ENCODE measurements at places on chromosomes 13 and 19.

- DNase-seq: no peak
Observed at GRCh38 chr19:3632739-3633558, 6.4 kb upstream of the CACTIN start.

DNA sequence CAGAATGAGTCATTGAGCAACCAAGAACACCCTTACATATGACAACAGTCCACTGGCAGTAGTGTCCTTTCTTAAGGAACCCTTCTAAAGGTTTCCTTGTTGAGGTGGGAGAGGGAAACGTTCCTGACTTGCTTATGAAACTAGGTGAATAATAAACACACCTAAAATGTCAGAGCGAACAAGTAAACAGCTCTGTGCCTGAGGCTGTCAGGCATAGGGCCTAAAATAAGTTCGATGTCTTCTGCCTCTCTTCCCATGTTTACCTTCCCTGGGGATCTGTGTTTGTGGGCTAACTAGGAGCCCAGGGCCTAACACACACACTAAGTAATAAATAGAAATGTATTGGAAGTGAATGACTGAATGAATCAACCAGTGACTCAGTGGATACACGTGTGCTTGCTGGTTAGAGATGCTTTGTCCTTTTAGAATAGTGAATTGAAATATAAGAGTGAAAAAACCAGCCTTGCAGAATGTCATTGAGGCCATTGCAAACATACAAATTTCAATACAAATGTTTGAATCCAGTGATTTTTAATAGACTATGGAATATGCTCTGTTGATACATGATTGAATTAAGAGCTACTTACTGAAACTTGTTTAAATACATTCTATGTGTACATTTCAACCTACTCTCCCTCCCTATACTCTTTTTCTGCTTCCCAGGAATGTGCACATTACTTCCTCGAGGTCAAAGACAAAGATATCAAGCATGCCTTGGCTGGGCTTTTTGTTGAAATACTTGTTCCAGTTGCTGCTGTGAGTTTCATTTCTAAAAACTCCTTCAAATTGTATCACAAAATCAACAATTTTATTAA, 102.9 kb downstream of the FRY start:
- DNase-seq: no peak

GRCh38 chr19:9903336-9903735, 33.0 kb downstream of the OLFM2 start:
- no peak for DNase-seq

- DNase-seq: no peak
Observed at GRCh38 chr13:104625201-104625600, 1559.0 kb upstream of the SLC10A2 start.

- no peak for DNase-seq
Observed at GRCh38 chr19:40739871-40740703, 10.2 kb downstream of the ACTMAP start.
